ENCODE measurements at places on chromosomes 13 and 19. TPM values are rescaled to one million over a fixed set of nuclear protein-coding genes. Genes with fewer than 3 reads are reported as not detected.

The CYP4F3 gene
- total RNA-seq = not detected

The CCDC9 gene
- total RNA-seq = 13.8 TPM

The C1QTNF9 gene
- not detected for total RNA-seq

The FCER2 gene
- total RNA-seq = not detected

The ZNF528 gene
- 22.4 TPM for total RNA-seq

The GRIN3B gene
- total RNA-seq = 0.08 TPM

The MEIOSIN gene
- not detected for total RNA-seq

The DACH1 gene
- 1.2 TPM for total RNA-seq

The MPND gene
- total RNA-seq = 6.6 TPM

- DNase-seq = no peak
Observed at GRCh38 chr13:106919638-106920037, 351.7 kb upstream of the ARGLU1 start.

DNA sequence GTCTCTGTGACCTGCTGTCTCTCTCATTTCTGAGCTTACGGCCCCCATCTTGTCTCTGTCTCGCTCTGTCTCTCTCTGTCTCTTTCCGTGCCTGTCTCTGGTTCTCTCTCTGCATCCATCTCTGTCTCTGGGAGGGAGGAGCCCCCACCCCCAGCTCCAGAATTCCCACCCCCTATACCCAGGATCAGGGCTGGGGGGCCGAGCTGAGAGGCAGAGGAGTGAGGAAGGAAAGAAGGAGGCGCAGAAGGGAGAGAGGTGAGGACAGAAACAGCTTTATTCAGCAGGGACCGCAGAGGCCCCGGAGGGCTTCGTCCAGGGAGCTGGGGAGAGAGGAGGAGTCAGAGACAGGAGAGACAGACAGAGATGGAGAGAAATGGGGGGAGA lies 14.0 kb downstream of the JOSD2 start:
- no peak for DNase-seq

DNA sequence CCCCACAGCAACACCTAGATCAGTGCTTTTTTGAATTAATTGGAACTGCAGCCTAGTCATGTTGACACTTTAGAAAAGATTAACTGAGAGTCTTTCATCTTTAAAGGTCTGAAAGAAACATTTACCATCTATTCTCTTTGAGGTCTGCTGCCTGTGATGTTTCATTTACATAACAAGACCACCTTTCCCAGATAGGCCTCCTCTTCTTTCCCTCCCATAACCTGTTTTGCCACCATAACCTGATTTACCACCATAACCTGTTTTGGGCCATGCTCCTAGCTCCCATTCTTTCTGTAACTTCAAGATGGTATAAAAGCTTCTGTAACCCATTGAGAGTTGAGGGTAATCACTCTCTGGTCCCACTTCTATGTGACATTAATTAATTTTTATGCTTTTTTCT lies 320.8 kb downstream of the PCDH20 start:
- no peak for DNase-seq

GRCh38 chr13:82002710-82003109 lies 1661.8 kb upstream of the SPRY2 start:
- DNase-seq = no peak

- DNase-seq = no peak
Observed at GRCh38 chr13:38617936-38618335, 68.9 kb upstream of the FREM2 start.

- DNase-seq = no peak
Observed at GRCh38 chr19:49574206-49574755, 6.1 kb downstream of the NOSIP start.

DNA sequence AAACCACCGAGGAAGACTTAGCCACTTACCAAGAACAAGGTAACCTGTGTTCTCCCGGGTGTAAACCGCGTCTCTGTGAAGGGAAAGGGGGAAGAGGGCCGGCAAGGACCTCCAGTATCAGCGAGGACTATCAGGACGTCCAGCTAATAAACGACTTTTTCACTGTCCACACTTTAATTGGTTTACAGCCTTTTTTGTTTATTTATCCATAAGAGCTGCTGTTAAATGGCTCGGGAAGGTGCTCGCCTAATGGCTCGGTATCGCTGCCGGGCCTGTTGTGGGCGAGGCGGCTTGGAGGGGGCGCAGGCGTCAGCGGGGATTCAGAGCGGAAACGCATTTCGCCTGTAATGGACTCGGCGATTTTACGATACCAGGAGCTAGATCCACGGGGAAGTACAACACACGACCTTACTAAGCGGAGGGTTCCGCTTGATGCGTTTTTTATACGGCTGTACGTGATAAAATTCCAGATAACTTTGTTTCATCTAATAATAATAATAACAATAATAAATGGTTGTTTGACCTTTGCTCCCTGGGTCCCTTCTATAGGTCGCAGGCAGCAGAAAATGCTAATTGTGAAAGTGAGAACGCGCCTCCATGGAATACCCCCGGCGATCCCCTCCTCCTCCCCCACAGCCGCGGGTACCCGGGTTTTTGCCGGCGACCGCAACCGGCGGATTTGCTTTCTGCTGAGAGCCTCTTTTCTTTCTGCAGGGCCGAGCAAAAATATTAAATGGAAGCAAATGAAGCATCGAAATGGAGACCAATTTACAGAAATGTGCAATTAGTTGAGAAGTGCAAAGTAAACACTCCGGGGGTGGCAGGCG lies 2.5 kb upstream of the PDX1 start:
- DNase-seq = no peak
